ENCODE measurements at places on chromosomes 2 and 18.

DNA sequence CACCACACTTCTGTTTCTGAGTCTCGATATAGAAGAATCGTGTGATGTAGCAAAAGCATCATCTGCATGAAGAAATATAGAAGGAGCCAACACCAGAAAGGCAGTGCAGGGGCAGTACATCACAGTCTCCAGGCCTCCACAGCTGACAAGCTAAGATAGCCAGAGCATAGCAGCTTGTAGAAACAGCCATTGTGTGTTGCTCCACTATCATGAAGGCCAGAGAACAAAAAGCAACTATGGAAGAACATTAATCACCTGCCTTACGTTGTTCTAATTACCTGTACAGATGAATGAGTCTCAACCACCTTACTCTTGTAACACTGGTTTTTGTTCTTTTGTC lies 129.0 kb downstream of the RND3 start:
- no peak for DNase-seq

DNA sequence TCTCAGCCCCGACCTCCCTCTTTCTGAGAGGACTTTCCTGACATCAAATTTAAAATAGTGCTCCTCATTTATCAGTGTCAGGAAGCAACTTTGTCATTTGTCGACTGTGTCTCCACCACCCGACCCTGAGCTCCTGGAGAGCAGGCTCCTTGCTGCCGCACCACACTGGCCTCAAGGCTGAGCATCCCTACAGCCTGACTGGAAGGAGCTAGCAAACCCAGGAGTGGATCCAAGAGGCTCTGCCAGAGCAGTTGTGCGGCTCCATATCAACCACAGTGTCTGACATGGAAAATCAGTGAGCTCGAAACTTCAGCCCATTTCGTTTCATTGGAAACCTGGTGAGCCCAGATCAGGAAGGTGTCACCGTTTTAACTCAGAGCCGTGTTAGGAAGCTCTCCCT lies 125.2 kb downstream of the PTGR3 start:
- no peak for DNase-seq

GRCh38 chr2:42421601-42422239 lies 60.7 kb upstream of the COX7A2L start:
- DNase-seq: no peak

DNA sequence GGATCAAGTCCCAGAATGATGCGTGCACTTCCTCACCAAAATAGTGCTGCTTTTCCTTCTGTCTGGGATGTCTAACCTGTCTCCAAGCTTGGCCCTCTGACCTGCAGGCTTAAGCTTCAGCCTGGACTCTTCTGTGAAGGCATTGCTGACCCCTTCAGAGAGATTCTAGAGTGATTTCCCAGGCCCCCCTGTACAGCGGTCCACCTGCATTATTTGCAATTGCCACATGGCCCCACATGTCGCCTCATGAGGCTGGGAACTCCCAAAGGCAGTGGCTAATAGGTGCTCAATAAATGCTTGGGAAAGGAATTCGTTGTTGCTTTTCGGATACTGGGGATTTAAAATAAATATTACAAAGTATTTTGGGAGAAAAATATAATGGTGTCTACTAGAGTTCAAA lies 32.3 kb upstream of the MEP1B start:
- DNase-seq: no peak

DNA sequence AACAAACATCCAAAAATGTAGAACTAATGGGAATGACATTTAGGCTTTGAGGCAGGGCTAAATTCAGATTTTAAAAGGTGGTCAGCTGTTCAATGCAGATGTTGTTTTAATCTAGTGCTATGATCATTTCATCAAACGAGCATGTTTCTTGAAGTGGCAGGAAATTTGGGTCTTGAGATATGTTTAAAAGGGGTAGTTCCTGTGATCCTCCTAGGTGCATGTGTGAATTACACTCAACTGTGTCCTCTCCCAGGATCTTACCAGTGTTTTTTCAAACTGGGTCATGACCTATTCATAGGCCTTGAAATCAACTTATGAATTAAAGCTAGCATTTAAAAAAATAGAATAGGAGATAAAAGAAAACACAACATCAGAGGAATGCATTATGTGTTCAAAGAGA lies 57.4 kb upstream of the ACMSD start:
- DNase-seq: no peak

- DNase-seq: no peak
Observed at GRCh38 chr18:45671321-45671720, 52.7 kb upstream of the SLC14A1 start.

DNA sequence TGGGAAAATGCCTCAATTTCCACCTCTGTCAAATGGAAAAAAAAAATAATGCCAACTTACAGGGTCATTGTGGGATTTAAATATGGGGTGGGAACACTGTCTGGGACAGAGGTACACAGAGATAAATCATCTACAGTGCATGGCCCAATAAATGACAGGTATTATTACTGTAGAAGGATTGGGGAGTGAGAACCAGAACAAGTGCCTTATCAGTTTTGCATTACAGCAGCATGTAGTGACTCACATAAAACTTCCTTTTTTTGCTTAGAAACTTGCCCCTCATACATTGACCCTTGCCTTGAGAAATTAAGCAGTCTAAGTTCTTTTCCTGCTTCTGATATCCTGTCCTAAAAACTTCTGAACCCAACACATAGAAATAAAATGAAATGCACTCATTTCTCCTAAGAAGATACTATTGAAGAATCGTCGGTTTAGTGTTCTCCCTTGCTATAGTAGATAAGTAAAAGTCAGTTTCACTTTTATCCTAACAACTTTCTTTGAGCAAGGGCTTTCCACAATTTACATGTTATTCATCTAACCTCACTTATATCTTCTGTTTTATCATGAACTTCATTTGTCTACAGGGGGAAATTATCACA lies 121.0 kb upstream of the HAAO start:
- no peak for DNase-seq

DNA sequence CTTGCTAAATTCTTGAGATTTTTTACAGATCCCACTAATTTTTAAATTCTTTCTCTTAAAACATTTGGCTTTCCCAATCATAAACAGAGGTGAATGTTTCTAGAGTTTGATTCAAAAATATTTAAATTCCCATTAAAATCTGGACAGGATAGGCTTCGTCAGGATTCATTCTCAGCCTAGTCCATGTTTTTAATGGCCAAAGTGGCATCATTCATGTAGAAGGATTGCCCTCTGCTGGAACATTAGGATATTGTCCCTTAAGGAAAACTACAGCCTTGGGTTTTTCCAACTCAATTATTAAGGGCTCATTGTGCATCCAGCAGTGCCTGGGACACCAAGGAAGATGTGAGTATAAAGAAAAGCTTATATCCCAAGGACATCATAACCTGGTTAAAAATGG lies 71.7 kb downstream of the TPGS2 start:
- no peak for DNase-seq
